ENCODE measurements at places on chromosomes 5 and 9.

DNA sequence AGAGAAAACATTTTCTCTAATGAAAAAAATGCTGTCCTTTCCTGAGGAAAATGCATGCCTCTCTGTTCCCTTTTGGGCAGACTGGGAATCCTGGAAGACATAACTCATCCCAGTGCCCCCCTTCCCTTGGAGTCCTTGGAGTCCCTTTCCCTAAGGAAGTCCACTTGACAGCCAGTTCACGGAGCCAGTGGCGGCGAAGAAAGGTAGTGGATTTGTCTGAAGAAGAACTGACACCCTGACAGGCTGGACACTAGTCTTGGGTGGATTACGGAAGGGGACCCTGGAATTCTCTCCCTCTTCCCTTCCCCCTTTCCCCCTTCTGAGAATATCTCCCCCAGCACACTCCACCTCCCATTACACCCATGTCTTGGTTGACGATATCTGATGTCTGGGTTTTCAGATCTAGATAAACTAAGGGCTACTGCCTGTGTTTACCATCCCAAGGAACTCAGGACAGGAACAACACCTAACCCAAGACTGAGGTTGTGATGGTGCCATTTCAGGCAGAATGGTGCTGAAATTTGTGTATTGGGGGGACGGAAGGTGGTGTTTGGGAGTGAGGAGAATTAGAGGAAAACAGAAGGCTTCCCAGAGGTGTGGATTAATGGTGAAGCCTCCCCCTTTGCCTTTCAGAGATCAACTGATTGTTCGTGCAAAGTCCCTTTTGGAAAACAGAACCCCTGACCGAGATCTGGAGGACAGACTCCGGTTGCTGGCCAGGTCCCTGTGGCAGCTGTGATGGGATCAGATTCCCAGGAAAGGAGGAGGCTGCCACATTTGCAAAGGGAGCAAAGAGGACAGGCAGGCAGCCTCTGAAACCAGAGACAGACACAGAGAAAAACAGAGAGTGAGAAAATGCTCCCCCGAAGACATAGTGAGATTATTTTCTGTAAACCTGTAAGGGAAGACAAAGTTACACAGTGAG is 704 bp downstream of the SPARC start:
- DNase-seq = peak; percentile 57

DNA sequence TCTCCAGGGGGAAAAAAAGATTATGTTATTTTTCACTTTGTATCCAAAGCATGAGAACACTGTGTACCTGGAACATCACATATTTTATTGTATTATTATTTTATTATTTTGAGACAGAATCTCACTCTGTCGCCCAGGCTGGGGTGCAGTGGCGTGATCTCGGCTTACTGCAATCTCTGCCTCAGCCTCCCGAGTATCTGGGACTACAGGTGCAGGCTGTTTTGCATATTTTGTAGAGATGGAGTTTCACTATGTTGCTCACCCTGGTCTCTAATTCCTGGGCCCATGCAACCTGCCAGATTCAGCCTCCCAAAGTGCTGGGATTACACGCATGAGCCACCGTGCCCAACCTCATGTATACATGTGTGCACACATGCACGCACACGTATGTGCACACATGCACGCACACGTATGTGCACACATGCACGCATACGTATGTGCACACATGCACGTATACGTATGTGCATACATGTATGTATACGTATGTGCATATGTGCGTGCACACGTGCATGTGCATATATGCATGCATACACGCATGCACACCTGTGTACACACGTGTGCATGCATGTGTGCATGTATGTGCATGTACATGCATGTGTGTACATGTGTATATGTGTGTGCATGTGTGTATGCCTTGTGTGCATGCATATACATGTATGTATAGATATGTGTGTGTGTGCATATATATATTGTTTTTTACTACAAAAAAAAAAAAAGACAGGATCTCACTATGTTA is 9.5 kb upstream of the UGCG start:
- DNase-seq = no peak

DNA sequence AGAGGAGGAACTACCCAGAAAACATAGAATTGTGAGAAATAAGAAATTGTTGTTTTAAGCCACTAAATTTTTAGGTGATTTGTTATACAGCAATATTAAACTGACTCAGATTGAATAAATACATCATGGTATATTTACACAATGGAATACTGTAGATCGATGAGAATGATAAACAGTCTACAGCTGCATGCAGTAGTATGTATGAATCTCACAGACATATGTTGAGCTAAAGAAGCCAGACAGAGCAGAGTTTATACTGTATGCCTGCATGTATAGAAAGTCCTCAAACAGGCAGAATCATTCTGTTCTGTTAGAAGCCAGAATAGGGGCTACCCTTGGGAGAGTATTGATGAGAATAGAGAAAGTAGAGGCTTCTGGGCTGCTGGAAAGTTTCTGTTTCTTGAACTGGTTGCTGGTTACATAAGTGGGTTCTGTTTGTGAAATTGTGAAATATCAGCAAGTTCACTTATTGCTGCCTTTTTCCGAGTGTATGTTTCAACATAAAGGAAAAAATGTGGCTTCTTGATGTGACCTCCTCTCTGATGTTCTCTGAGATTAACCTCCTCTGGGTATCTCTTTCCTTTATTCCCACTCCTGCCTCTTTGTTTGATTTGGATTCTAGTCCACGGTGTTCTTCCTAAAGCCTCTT is 9.6 kb downstream of the KIAA1958 start:
- DNase-seq = no peak

- DNase-seq = no peak
Observed at GRCh38 chr5:130337179-130337888, 433.1 kb downstream of the CHSY3 start.

GRCh38 chr5:52854301-52854700 is 66.6 kb downstream of the ITGA1 start:
- DNase-seq = no peak

DNA sequence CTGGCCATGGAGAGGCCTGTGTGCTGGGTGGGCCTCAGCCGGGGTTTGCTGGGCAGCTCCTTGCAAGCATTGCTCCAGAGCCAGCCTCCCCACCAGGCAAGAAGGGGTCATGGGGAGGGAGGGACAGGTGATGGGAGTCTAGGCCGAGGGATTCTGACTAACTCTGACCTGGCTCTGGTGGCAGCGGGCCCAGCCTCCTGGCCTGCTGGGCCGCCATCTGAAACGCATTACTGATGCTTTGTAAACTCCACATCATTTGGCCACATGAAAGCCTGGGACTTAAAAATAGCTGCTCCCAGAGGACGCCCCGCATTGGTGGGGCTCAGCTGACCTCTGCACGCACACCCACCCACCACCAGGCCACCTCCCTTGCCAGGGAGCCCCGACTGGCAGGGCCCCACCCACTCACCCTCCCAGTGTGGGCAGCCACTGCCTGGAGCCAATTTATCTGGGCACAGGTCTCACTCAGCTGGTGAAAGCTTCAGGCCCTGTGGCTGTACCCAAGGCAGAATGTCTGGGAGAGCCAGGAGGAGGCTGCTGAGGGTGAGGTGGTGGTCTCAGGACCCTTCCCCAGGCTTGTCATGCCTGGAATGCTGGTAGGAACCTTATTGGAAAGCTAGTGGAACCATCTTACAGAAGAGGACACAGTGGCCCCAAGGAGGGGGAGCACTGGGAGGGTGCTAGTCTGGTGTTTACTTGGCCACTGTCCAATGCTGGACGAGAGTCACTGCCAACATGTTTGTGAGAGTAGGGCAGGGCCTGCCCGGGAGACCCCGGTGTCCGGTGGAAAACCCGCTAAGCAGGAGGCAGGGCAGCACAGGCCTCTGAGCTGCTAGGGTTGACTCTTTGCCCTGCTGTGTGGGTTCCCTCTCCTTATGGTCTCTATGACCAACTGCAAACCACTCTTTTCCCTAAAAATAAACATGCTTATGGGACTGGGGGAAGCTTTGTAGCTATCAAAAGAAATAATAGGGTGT is 10.8 kb downstream of the TCF7 start:
- no peak for DNase-seq

- DNase-seq = peak; percentile 25
Observed at GRCh38 chr5:305050-305449, 16.5 kb upstream of the AHRR start.

DNA sequence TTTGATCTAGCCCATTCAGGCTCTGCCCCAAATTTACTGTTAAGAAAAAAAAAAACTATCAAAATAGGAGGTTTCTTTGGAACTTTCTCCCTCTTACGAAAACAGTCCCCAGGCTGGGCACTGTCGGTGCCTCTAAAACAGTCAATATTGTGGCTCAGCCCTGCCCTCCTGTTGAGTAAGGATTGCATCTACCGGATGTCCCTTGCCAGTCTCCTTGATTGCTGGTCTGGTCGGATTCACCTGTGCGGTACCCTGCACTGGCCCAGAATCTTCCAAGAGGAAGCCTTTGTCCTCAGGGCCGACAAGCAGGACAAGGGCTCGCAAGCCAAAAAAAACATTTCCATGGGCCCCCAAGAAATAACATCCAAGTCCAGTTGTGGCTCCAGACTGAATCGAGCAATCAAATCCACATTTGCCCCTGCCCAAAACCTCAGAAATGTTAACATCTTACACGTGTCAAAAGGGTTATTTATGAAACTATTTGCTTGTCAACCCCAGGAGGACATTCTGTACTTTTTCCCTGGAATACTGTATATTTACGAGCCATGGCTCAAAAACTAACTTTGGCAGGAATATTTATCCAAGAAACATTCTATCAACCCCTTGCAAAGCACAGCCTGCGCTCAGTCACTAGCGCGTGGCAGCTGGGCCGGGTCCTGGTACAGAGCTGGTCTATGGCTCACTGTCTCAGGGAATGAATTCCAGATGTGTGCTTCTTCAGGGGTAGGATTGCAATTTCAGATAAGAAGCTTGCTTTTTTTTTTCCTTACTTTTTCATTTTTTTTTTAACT is 129.2 kb upstream of the ADRA1B start:
- DNase-seq = no peak

- DNase-seq = no peak
Observed at GRCh38 chr9:122338536-122338935, 32.3 kb upstream of the PTGS1 start.

DNA sequence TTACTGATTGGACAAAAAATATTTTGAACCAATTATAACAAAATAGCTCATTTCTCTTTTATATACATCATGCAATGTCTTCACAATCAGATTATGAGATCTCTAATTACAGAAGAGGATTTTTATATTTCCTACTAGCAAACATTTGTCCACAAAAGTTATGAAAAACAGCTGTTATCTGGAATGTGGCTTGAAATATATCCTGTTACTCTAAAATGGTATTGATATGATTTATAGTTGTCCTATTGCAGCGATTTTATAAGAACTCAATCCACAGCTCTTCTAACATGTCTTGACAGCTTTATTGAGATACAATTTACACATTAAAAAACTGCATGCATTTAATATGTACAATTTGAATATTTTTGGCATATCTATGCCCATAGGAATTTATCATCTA is 779.9 kb upstream of the ACO1 start:
- DNase-seq = no peak

- no peak for DNase-seq
Observed at GRCh38 chr9:133121915-133122550, 993 bp upstream of the RALGDS start.

DNA sequence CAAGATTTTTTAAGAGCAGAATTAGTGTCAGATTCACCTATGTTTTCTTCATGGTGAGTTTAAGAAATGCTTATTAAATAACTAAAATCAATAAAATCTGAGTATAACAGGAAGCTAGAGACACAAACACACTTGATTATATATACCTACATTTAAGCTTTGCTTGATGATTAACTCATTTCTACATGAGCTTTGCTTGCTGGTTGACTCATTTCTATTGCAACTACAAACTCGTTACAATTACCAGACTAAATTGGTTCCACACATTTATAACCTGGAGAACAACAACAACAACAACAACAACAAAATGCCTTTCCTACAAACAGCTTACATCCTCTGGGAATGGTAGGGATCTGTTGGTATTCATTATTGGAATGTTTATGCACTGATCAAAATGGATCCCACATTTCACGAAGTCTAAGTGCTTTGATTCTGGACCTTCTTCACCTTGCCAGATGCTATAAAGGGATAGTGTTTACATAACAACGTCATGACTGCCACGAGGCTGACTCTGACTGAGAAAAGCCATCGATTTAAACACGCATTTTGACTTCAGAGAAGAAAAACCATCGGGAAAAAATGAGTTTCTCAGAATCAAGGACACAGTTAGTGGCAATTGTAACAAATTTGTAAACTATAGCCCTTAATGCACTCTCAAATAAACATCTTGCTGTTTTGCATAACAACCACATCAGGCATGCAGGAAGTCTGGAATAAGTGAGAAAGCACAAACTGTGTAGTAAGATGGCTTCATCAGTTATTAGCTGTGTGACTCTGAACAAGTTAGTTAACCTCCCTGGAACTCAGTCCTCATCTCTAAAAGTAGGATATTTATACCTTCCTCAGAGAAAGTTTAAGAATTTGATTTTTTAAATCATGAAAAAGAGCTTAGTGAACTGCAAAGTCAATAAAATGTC is 49.8 kb downstream of the RASEF start:
- DNase-seq = no peak

All from ecto neural progenitor cell (in vitro differentiated cells).